AG04449 (cell line): ENCODE measurements at places on chromosomes 5 and 9.

DNA sequence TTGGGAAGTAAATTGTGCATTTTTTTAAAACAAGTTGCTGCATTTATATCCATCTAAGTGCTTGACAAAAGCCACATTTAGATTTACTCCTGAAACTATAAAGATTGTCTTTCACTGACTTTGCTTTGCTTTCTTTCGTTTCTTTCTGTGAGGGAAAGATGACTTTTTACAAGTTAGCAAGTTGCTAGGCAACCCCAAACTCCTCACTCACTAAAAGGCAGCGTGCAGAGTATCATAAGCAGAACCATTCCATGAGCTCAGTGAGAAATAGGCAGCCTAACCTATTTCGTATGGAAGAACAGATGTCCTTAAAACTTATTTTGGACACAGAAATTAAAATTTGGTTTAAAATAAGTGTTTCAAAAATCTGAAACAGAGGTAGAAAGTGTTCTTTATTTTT, 29.0 kb downstream of the KLF9 start:
- no peak for DNase-seq

GRCh38 chr9:21854594-21854993, 52.2 kb downstream of the MTAP start:
- no peak for DNase-seq

DNA sequence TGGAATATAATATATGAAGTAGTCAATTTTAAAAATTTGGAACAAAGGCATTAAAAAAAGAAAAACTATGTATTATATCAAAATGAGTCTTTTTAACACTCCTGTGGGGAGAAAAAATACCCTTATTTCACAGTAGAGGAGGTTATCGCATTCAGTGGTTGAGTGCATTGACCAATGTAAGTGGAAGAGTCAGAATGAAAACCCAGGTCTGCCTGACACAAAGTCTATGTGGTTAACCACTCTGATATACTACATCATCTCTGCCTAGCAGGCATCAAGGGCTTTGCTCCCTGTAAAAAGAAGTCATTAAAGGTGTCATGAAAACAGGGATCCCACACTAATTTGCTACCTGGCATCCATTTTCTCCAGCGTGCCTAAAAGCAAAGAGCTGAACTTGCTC, 417.2 kb upstream of the C9orf72 start:
- DNase-seq: no peak

GRCh38 chr5:173010547-173011464, 27.2 kb downstream of the ATP6V0E1 start:
- DNase-seq: no peak

GRCh38 chr9:125202846-125203618, 2.7 kb downstream of the RABEPK start:
- DNase-seq: no peak

DNA sequence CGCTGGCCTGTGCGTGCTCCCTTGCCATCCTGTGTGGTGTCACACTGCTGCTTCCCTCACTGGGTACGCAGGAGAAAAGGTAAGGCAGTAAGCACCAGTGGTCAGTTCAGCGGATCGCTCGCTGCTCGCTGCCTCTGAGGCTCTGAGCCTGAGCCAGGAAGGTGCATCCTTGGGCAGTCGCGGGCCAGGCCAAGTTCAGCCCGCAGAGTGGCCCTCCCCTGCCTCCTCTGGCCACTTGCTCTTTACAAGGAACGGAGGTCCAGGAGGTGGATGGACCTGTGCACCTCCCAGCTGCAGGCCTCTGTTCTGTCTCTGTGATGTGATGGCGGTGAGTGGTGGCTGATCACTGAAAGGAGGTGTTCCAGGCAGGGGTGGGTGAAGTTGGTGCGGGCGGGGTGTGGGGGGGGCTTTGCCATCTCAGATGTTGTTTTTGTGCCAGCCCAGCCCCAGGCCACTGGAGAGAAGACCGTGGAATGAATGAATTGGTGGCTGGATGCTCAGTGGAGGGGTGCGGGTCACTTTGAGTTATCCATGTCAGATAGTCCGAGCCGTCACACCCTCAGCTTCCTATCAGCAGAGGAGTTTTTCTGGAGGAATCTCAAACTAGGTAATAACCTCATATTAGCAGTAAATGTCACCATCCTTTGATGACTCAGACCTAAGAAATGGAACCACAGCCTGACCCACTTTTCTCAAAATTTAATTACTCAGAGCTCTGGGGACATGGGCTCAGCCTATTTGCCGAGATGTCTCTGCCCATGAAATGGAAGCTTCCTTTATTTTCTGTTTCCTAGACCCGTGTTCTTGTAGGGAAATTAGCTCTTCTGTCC, 7.3 kb downstream of the COL5A1 start:
- no peak for DNase-seq

- DNase-seq: no peak
These were observed 58.9 kb upstream of the CNTLN start for GRCh38 chr9:17075758-17076485.

DNA sequence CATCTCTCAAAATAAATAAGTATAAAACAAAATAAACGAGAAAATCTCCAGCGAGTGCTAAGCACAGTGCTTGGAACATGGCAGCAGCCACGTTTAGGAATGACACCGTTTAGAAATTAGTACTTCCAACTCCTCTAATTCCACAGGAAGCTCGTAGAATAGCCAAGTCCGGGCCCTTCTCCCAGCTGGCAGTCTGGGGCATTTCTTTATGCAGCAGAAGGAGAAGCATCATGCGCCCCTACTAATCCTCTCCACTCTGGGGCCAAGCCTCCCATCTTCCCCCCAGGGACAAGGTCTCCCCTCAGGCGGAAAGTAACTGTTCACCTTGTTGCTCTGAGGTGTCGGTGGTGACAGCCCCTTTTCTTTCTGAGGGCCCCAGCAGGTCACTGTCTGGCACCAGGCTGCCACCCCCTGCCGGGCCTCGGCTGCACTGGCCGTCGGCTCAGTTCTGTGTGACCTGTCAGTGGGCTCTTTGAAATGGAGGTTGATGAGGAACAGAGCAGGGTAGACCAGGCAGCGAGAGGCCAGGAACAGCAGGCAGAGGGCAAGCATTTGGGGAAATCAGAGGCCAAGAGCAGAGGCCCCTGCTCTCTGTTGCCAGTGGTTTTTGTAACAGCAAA, 113.5 kb upstream of the WWC1 start:
- no peak for DNase-seq

DNA sequence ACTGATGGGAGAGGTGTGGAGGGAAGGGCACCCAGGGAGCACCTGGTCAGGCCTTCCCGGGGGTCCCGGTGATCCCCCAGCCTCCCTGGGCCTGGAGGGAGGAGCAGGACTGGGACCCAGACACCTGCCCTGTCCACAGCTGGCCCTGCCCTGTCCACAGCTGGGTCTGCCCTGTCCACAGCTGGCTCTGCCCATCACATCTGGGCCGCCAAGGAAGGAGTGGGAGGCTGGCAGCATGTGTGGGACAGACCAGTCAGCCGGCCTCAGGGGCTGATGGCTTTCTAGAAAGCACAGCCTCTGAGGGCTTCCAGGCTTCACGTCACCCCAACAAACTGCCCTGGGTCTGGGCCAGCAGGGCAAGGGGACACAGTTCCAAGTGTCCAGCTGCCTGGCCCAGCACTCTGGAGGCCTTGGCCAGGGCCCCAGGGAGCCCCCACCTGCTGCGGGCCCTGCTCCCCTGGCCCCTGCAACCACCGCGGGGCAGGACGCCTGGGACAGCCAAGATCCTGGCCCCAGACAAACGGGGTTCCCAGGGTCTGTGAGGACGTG, 12.2 kb downstream of the DNLZ start:
- DNase-seq: no peak

GRCh38 chr5:154271936-154272514, 81.5 kb downstream of the GALNT10 start:
- DNase-seq: no peak

- peak; percentile 81 for DNase-seq
These were observed 68.2 kb downstream of the LRSAM1 start for GRCh38 chr9:127519301-127520166.

GRCh38 chr5:103927739-103928138, 365.1 kb upstream of the NUDT12 start:
- no peak for DNase-seq

DNA sequence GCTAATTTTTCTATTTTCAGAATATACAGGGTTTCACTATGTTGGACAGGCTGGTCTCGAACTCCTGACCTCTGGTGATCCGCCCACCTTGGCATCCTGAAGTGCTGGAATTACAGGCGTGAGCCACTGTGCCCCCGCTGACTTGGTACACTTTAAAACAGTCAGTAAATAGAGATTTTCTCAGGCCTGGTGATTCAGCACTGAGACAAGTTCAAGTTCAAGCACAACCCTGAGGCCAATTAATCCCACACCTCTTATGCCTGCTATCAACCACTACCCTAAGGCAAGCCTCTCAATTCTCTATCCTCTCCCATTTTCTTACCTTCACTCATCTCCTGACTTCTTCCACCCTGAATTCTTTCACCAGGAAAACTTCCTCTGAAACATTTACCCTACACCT, 18.9 kb downstream of the MUSK start:
- DNase-seq: no peak

GRCh38 chr5:177412603-177413233, 3.4 kb upstream of the F12 start:
- DNase-seq: no peak

GRCh38 chr5:127650022-127650421, 1.1 kb downstream of the CTXN3 start:
- DNase-seq: no peak

DNA sequence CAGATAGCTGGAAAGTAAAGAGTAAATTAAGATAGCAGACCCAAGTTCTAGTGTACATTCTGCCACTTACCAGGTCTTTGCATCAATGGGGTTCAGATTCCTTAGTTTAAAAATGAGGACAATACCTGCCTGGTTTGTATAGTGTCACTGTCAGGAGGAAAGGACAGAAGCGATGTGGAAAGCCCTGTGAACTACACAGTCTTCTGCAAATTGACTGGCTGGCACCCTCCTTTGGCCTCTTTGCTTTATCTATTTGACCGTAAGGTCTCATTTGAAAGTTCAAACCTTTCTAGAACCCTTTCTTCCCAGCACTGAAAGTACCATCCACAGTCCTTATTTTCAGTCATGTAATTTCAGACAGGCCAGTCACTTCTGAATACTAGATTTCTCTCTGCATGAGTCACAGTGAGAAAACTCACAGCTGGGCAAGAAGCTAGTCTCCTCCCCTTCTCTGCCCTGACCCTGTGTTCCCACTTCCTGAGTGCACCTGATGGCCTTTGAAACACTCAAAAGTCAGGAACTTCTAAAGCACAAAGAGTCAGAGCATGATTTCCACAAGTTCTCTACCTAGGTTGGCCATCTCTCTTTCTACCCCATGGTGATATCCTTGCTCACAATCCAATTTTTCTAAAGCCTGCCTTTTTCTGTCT, 91.3 kb upstream of the RASEF start:
- DNase-seq: peak; percentile 3

DNA sequence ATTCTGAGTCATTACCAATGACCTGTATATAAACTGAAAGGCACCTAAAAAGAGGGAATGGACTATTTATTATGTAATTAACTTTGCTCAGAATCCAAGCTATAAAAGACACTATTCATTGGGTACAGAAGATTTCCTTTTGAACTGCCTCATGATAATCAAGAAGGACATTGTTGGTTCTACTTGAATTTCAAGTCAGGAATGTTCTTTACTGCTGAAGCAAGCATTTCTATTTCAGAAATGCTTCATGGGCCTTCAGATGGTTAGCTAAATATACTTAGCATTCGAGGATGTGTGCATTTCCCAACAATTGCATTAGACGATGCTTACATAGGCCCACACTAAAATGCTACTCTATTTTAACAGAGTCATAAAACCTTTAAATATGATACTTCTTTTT, 658.2 kb upstream of the DMAC1 start:
- no peak for DNase-seq

DNA sequence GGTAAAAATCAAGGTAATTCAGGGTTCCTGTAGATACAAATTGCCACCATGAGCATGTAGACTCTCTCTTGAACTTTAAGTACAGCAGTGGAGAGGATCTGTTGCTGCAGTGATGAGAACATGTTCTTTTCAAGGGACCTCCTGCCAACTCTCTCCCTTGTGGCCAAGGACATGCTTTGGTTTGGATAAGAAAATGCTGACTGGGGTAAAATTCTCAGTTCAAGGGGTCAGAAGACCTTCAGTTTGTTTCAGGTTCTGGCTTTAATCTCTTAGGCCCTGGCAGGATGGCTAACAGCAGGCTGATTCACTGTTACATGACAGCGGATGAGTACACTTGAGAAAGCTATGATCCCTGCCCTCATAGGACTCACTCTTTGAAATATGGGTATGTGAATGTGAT, 299.2 kb upstream of the NMUR2 start:
- no peak for DNase-seq

GRCh38 chr9:88996921-88997235, 5.6 kb downstream of the S1PR3 start:
- no peak for DNase-seq

GRCh38 chr9:115024925-115025535, 92.9 kb downstream of the TNC start:
- DNase-seq: no peak

- no peak for DNase-seq
These were observed 49.9 kb upstream of the NRARP start for GRCh38 chr9:137351781-137352501.

- DNase-seq: no peak
These were observed 52.3 kb downstream of the ADAMTS2 start for GRCh38 chr5:179292681-179293635.

GRCh38 chr9:91047529-91047928, 245.9 kb downstream of the SYK start:
- no peak for DNase-seq

GRCh38 chr5:103414604-103415003, 148.0 kb downstream of the NUDT12 start:
- DNase-seq: no peak

- no peak for DNase-seq
These were observed 650 bp downstream of the GPR107 start for GRCh38 chr9:130054325-130054786.

DNA sequence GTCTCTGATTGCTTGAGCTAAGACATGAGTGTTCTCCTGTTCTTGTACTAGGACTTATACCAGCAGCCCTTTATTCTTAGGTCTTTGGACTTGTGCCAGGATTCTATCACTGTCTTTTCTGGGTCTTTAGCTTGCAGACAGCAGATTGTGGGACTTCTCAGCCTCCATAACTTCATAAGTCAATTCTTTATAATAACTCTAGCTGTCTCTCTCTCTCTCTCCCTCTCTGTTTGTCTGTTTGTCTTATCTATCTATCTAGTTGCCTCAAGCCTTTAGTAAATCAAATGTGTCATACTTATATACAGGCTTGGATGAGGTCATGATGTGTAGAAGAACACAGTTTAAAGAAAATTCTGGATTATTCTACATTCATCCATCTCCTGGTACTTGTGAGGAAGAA, 11.5 kb upstream of the ANKRD55 start:
- DNase-seq: no peak

DNA sequence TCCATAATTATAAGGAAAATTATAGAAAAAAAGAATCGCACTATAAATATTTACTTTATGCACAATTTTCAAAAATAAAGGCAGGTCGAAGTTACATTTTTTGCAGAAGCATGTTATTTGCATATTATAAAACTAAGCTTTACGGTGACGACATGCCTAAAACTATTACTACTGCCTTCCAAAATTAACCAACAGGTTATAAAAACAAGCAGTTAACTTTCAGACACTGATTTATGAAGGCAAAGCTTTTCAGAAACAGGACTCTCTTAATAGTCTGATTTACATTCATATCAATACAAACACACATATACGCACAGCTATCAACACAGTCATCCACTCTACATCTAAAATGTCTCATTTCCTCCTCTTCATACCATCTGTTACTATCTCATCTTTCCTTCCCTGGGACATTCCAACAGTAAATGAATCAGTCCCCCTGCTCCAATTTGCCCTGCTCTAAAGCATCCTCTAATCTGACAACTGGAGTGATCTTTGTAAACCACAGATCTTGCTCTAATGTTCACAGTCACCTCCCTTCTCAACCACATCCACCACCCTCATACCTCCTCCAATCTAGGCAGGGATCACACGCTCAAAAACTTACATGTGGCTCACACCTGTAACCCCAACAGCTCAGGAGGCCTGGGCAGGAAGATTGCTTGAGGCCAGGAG, 21.6 kb downstream of the FBXW11 start:
- peak; percentile 61 for DNase-seq
